ENCODE measurements at places on chromosomes 4 and X. TPM values are rescaled to one million over a fixed set of nuclear protein-coding genes. Genes with fewer than 3 reads are reported as not detected.
A peak's percentile ranks its signal among the peaks of the same experiment; 100 is the strongest.

The TLR3 gene
- polyA plus RNA-seq: 0.83 TPM

DNA sequence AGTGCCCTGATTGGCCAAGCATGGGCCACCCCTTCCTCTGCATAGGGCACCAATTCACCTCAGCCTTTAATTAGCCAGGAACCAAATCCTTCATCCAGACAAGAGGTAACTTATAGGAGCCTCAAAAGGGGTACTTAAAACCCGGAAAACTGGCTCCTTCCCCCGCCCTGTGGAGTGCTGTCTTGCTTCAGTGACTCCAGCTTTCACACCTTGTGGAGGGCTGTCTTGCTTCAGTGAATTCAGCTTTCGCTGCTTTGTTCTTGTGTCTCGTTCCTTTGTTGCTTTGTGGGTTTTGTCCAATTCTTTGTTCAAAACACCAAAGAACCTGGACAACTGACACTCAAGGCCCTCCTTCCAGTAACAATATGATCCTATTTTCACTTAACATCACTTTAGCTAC lies 82.2 kb upstream of the FRG1 start:
- no peak for DNase-seq

- DNase-seq: no peak
These were observed 75.4 kb downstream of the FBXW7 start for GRCh38 chr4:152460488-152460887.

The BTK gene
- 1.6 TPM for polyA plus RNA-seq

DNA sequence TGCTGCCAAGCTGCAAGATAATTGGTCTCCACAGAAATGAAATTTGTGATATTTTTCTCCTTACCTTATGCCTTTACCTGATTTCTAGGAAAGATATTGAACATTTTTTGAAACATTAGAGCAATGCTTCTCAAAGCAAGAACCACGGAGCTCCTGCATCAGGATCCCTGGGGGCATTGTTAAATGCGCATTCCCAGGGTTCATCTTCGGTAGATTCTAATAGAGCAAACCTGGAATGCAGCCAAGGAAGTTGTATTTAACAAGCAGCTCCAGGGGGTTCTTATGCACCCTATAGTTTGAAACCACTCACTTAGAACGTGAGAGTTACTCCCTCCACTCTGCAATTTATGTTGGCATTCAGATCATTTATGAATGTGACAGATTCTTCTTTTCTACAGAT lies 126.2 kb downstream of the SLC39A8 start:
- no peak for DNase-seq

GRCh38 chrX:47200385-47201150 lies 6.9 kb downstream of the UBA1 start:
- DNase-seq: no peak

GRCh38 chrX:16826207-16826606 lies 39.9 kb downstream of the TXLNG start:
- DNase-seq: no peak

The DMRTC1 gene
- not detected for polyA plus RNA-seq

DNA sequence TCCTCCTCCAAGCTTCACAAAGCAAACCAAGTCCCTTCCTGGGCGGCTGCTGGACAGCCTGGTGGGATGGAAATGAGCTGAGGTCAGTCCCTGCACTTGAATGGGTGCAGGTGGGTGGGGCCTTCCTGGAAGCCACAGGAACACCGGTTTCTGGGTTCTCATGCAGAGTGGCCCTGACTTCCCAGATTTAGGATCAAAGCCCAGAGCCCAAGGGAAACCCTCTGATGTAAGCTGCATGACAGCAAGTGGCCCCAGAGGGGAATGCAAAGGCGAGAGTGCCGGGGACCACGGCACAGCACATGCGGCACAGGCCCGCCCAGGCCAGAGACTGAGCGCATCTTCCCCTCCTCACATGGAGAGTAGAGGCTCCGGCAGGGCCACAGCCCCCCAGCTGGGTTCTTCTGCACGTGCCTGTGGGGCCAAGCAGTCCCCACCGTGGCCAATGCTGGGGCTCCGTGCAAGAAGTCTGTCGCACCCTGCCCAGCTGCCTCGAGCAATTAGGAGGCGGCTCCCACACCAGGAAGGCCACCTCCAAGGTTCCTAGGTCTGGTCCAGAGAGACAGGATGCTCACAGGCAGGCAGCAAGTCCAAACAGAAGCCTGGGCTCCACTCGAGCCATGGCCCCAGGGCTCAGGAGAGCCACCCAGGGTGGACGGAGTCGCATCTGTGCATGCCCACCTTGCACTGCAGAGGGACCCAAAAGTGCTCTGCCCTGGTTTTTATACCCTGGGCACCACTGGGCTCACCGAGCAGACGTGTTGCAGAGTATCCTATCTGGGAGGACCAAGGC lies 83.0 kb downstream of the HTRA3 start:
- DNase-seq: no peak

DNA sequence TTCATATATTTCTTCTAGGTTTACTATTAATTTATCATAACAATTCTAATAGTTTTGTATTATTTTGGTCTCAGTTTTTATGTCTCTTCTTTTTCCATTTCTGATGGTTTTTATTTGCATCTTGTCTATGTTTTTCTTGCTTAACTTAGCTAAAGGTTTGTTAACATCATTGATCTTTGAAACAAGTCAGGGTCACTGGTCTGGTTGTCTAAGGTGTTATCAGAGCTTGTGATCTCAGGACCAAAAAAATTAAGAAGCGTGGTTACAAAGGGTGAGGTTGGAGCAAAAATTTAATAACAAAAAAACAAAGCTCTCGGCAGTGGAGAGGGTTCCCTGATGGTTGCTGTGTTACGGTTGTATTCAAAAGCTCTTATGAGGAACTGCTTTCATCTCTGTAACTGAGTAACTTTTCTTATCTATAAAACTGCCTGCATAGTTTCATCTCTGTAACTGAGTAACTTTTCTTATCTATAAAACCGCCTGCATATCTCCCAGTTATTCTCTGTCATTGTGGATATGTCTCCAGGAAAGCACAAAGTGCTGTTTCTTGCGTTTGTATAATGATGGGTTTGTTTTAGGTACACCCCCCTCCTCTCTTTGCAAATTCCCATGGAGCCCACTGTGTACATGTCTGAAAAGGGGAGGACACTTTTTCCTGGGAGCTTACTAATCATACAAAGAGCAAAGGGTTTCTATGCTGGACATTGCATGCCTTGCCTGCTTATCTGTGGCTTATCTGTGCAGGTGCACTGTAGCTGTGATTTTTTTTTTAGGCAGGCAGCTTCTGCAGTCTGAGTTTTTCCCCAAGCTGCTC lies 62.4 kb upstream of the UGT2B15 start:
- no peak for DNase-seq

- DNase-seq: no peak
These were observed 447.8 kb downstream of the NLGN4X start for GRCh38 chrX:5780821-5781220.

The DRD5 gene
- polyA plus RNA-seq: not detected

The BEX5 gene
- 0.17 TPM for polyA plus RNA-seq

DNA sequence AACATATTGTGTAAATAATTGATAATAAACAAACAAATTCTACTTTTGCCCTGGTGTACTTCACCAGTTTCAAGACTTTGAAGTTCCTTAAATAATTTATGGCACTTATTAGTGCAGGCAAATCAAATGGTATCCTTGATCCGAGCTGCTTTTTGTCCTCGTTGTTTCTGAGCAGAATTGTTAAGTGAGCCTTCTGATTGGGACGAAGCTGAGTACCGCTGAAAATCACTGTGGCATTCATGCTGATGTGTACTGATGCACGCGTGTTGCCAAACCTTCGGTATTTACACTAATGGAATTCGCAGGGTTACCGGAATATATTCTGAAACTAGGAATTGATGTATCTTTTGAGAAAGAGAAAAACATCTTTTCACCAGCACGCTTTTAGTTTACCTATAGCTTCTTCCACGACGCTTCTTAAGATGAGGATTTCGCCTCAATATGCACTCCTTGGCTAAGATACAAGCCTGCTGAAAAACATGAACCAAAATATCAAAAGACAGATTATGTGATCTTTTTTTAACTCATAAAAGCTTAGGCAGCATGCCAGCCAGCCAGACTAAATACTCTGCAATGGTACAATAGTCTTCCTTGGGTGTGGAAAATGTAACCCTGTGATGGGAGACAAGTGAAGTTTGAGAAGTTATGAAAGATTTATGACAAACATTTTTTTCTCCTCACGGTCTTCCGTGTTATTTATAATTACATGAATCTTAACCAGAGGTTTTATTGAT lies 48.9 kb upstream of the TENM3 start:
- DNase-seq: no peak

DNA sequence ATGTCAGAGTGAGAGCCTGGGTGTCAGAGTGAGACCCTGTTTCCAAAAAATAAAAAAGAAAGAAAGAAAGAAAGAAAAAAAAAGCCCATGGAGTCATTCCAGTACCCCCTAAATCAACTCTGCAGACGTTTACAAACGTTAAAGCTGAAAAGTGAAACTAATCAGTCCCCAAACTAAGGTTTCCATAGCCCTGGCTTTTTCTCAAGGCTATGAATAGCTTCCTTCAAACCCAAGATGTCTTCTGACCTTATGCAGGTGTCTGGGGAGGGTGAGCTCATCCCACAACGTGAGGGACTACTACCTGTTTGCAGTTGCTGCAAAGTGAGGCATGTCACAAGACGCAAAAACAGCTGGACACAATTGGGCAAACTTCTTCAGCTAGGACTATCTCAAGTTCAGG lies 144.0 kb downstream of the SH3KBP1 start:
- no peak for DNase-seq

GRCh38 chrX:9312922-9313867 lies 151.7 kb upstream of the TBL1X start:
- DNase-seq: peak; percentile 11

- DNase-seq: no peak
These were observed 218.6 kb downstream of the PRDM5 start for GRCh38 chr4:120703908-120704307.

The FOXP3 gene
- 0.04 TPM for polyA plus RNA-seq

DNA sequence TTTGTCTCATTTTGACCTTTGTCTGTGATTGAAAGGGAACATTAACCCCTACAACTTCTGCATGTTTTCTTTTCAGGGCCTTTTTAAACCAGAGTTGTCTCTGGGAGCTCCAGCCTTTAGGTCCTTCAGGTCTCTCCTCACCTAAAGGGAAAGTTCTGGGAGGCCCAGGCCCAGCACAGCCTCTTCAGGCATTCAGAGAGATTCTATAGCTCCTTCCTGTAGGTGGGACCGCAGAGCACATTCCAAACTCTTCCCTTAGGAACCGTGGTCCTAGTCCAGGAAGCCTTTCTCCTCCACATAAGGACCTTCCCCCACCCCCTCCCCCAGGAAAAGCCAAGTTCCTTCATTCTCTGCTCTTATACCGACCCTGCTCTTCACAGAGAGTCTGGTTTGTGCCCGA lies 14.9 kb downstream of the NKX6-1 start:
- no peak for DNase-seq

GRCh38 chrX:71400710-71401109 lies 34.6 kb downstream of the TAF1 start:
- DNase-seq: no peak

The NAP1L2 gene
- 2.2 TPM for polyA plus RNA-seq

The TBX22 gene
- not detected for polyA plus RNA-seq

GRCh38 chr4:52939325-52939724 lies 77.2 kb downstream of the RASL11B start:
- DNase-seq: no peak

- DNase-seq: no peak
These were observed 305.7 kb downstream of the ARHGAP24 start for GRCh38 chr4:85780664-85781063.

DNA sequence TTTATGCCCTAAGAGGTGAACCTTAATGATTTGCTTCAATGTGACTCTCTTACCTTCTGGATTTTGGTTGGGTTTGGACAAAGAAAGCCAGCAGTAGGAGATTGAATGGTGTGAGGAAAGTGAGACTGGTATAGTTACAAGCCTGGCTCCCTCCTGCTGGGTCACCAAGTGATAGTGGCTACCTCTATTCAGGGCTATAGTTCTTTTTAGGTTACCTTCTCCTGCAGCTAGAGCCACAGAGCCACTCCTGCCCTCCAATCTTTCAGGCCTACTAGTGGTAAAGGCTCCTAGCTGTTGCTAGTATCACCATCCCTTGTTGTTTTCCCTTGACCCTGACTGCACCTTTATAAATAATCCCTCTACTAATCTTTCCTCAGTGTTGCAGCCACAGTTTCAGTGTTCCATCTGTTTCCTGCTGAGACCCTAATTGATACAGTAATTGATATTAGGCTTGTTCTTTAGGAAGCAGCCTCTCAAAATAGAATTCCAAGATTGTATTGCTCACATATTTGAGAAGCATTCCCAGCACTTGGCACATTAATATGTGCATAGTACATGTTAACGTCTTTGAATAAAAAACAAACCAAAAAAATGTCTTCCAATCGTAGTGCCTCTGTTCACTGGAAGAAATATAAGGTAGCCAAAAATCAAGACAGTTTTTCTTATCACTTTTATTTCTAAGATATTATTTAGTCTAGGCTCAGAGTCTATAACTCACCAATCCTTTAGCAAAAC lies 82.3 kb downstream of the SRPX start:
- no peak for DNase-seq

GRCh38 chr4:26503427-26503826 lies 13.1 kb upstream of the CCKAR start:
- no peak for DNase-seq

All from heart right ventricle (tissue), 16 donors.